ENCODE measurements at places on chromosomes 13 and 19.

GRCh38 chr19:44356383-44357111 lies at the start of gene ZNF112:
Gene ZNF112, minus strand, starts transcription at chr19:44356680. Its CDS starts 16,141 bp downstream, at chr19:44340539.
- DNase-seq, result peak; percentile 95

GRCh38 chr13:23020246-23020843 lies 160.4 kb upstream of the SGCG start:
- peak; percentile 48 for DNase-seq

- no peak for DNase-seq
Observed at GRCh38 chr13:72931311-72931710, 127.5 kb upstream of the KLF5 start.

DNA sequence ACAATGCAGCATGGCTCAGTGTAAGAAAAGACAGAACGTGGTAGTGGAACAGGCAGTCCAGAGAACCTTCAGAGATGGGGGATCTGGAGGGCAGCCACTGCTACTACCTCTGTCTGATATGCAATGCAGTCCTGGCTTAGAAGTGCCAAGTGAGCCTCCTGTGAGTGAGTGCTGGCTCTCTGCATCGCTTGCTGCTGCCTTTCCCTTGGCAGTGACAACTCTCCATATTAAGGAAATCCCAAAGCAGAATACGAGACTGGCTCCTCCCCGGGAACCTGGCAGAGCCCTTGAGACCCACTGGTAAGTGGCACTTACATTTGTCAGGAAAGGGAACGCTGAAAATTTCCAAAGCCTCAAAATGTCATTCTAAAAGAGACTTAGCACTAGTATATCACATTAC lies 7.5 kb downstream of the DOCK9 start:
- DNase-seq, result no peak

DNA sequence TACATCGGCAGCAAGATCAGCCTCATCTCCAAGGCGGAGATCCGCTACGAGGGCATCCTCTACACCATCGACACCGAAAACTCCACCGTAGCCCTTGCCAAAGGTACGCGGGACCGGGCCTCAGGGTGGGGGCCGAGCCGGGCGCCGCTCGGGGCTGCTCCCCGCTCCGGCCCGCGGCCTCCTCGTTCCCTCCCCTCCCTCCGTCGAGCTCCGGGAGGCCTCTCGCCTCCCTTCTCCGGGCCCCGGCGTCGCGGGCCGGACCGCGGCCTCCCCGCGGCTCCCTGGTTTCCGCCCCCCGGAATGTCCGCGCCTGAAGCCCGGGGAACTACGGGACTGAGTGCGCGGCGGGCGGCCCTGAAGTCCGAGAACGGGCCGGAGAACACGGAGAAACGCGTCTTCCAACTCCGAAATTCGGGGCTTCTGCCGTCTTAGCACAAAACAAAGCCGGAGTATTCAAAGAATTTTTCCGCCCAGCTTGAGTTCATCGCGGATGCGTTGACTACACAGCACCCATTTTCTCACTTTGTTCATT lies 423 bp downstream of the LSM14A start:
- DNase-seq, result no peak

DNA sequence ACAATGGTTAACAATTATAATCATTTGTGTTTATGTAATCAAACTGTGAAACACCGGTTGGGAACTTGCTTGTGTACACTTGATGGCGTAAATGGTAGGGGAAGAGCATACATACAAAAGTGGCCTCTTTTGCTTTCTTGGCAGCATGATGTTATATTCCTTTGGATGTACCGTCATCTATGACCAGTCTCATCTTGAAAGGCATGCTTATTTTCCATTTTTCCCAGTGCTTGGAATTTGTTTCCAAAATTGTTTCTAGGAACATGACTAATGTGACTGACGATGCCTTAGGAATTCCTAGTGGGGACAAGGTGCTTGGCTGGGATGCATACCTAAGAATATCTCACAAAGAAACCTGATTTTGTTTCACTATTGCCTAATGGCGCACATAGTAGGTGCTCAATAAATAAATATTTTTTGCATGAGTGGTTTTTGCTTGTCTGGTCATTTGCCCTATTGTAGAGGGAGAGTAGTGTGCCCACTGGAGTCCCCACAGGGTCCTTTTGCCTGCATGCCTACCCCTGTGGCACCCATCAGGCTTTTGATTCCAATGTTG lies 45.5 kb downstream of the SAE1 start:
- peak; percentile 71 for DNase-seq

DNA sequence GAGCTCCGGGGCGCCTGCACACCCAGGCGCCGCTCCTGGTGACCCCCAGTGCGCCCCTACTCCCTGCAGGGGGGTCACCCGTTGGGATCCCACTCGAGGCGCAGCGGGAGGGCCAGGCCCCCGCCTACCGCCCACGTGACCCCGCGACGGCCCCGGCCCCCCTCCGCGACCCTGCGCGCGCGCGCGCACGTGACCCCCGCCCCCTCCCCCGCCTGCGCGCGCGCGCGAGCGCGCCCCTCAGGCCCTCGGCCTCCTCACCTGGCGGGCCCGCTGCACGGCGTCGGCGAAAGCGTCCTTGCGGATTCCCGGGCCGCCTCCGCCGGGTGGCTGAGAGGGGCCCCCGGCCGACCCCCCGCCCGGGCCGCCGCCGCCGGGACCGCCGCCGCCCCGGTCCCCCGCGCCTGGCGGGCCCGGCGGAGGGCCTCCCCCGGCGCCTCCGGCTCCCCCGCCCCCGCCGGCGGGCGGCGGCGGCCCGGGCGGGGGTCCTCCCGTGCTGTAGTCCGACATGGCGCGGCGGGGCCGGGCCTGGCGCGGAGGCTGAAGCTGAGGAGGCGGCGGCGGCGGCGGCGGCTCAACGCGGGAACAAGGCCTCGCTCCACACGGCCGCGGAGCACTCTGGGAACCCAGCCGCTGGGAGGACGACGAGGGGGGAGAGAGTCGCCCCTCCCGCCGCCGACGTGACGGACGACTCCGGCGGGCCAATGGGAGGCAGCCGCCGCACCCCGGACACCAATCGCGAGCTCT lies at the start of gene KHSRP:
TSS of gene KHSRP (minus strand) at position 617 of the 744 bp plus-strand sequence. CDS start at position 507, 110 bp downstream.
- DNase-seq, result no peak

DNA sequence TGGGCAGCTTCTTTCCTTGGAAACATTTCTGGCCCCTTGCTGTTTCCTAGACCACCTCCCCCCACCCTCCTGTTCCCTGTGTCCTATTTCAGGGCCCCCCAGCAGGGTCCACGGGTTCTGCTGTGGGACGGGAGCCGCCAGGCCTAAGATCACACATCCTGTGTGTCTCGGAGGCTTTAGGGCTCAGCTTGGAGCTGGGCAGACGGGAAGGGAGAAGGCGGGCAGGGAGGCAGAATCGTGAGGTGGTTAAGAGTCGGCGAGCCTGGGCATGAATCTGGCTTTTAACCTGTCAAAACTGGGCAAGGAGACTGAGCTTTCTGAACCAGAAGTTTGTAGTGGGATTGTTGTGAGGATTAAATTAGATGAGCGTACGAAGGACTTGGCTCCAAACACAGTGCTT lies 4.8 kb downstream of the KCNC3 start:
- no peak for DNase-seq

DNA sequence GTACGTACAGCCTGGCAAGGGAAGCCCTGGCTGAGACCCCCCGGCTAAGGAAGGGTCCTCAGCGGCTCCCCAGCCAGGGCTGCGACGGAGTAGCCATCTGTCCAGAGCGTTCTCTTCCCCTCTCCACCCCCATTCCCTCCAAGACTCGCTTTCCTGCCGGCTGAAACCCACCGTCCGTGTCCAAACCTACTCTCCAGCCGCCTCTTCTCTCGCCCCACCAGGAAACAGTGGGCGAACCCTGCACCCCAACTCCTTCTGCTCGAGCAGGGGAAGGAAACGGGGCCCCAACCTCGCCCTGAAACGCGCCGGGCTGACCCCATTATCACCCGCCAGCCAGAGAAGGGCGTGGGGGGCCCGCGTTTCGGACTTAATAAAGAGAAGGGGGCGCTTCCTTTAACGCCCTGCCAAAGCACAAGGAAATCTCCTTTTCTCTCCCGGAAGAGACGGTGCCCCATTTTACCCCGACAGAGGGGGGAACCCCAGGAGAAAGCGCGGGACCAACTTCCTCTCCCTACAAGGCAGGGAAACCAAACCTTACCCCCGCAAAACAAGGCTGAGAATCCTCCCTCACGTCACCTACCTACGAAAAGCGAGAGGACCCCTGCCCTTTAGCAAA lies 2.5 kb downstream of the ZC3H4 start:
- DNase-seq, result no peak

DNA sequence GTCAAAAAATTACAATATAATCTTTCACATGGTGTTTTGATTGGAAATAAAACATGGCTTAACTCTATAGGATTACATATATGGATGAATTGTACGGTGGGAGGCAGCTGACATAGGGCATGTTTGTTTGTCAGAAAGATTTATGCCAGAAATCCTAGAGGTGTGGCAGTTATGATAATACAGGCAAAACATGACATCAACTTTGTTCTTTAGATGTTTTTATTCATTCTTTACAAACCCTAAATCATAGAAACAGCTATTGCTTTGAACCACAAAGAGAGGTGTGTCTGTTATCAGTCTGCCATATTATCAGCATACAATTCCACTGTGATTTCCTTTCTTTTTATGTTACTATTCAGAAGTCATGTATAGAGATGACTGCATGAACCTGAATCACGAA lies 8.2 kb upstream of the CLDN10 start:
- DNase-seq, result no peak

DNA sequence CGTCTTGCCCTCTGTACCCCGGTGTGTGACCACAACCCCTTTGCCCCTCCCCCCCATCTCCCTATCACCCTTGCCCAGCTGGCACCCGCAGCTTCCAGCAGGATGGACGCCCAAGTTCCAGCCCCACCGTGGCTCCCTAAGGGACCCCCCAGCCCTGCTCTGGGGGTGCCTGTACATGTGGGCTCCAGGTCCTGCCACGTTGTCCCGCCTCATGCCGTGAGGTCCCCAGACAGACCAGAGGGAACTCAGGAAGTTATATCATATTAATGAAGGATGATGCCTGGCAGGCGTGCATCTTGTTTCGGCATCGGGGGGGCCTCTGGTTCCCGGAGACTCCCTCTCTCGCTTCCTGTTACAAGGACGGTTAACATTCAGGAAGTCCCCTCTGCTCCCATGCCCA lies 1.6 kb upstream of the PTGIR start:
- DNase-seq, result no peak

DNA sequence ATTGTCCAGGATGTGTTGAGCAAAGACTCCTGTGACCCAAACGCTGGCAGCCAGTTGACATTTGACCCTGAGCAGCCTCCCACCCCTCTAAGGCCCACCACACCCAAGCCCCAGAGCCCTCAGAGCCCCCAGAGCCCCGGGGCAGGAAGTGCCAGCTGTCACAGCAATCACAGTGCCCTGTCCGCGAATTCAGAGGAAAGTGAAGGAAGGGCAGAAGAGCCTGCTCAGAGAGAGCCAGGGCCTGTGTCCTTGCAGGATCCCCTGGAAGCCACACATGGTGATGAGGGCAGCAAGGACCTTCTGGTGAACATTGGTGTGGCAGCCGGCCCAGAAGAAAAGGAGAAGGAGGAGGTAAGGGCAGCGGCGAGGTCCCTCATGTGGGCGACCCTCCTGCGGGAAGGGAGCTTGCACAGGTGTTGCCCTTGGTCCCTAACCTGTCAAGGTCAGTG lies 63.7 kb downstream of the SPATA13 start:
- no peak for DNase-seq

GRCh38 chr13:73340069-73340468 lies 281.3 kb downstream of the KLF5 start:
- no peak for DNase-seq

- no peak for DNase-seq
Observed at GRCh38 chr13:99507054-99507453, 5.8 kb downstream of the TM9SF2 start.

All from fibroblast of upper back skin (primary cell).